ENCODE measurements at places on chromosomes 2 and 18. TPM values are rescaled to one million over a fixed set of nuclear protein-coding genes. Genes with fewer than 3 reads are reported as not detected.

GRCh38 chr2:3487028-3487425 is 32.3 kb downstream of the ADI1 start:
- DNase-seq, result no peak

GRCh38 chr2:208047840-208048239 is 22.5 kb upstream of the PLEKHM3 start:
- no peak for DNase-seq

GRCh38 chr2:41410011-41410410 is 637.8 kb upstream of the PKDCC start:
- DNase-seq, result no peak

GRCh38 chr18:8657873-8658470 is 47.4 kb upstream of the MTCL1 start:
- DNase-seq, result no peak

DNA sequence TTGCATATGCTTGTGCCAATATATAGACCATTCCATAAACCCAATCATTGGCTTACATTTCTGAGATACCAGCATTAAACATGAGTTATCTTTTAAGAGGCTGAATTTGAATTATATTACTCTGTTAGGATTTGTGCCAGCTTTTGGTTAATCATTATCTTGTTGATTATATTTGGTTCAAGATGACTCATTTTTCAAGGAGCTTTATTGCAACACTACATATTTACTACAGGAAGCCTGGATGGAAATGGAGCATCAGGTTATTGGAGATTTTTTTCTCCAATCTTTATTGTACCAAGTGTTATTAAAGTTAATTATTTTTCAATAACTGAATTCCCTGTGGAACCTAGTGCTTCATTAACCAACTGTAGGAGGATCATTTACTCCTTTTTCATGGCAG is 26.4 kb downstream of the EML4 start:
- no peak for DNase-seq

- DNase-seq, result no peak
These were observed 179.5 kb downstream of the EN1 start for GRCh38 chr2:118667964-118668363.

DNA sequence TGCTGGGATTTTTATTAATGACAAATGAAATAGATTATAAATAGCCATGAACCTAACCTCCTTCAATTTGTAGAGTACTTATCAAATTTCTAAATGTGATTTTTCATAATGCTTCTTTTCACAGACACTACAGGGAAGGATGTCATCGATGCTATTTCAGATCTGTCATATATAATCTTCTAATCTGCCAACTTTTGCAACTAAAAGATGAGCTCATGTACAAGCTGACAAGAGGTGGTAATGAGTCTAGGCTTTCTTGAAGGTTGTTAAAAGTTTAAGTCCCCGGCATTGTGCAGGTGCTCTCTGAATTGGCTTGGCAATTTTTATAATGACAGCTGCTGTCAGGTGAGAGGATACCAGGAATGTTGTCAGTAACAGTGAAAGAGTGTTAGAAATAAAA is 320.4 kb downstream of the LRRTM4 start:
- no peak for DNase-seq

DNA sequence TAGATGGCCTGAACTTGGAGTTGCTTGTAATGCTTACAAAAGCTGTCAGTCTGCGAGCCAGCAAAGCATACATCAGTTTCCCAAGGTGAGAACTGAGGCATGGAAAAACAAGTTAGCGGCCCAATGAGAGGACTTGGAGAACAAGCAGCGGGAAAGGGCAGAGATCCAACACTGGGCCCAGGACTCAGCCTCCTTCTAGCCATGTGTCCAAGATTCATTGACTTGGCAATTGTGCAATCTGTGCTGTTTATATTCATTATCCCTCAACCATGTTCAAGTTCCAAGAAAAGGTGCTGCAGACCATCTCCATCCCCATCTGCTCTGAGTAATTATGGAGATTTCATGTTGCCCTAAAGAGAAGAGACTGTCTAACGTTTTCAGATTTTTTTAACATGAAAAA is 187.4 kb downstream of the ALK start:
- DNase-seq, result no peak

GRCh38 chr18:57813245-57813644 is 10.1 kb upstream of the ATP8B1 start:
- DNase-seq, result no peak

DNA sequence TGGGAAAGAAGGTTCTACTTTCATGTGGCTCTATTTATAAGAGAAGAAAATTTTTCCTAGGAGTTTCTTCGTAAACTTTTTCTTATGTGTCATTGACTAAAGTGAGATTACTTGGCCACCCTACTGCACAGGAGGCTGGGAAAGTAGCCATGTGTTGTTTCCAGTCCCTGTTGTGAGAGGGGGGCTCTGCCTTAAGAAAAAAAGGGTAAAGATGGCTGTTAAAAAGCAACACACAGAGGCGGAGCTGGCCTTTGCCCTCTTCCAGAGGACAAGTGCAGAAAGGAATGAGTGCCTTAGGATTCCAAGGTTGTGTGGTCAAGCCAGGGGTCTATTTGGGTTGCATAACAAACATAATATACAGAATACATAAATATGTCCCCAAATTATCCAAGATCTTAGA is 230.0 kb upstream of the CXCR4 start:
- no peak for DNase-seq

The C2orf78 gene
- polyA plus RNA-seq, result not detected

The LGALSL gene
- polyA plus RNA-seq, result 25.5 TPM
